ENCODE measurements at places on chromosomes 6 and 20.

DNA sequence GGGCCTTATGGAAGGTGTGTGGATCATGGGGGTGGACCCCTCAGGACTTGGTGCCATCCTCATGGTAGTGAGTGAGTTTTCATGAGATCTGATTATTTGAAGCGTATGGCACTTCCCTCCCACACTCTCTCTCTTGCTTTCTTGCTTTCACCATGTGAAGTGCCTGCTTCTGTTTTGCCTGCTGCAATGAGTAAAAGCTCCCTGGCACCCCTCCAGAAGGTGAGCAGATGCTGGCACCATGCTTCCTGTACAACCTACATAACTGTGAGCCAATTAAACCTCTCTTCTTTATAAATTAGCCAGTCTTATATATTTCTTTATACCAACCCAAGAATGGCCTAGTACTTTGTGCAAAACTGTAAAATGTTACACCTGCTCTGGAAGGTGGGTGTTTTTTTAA is 396.8 kb upstream of the HS3ST5 start:
- no peaks in the 10 kb centered on the region for H3K4me1 ChIP-seq
- H3K27me3 ChIP-seq = no peaks in the 10 kb centered on the region
- no peak for DNase-seq

- no peak overlapping the region for H3K4me3 ChIP-seq
- peak; percentile 35 for DNase-seq
- no peaks in the 10 kb centered on the region for H3K27me3 ChIP-seq
- H3K4me1 ChIP-seq = no peaks in the 10 kb centered on the region
Measured at GRCh38 chr6:111011360-111012142, 29.7 kb downstream of the RPF2 start.

GRCh38 chr6:51322505-51322904 is 503.8 kb downstream of the TFAP2B start:
- no peak for DNase-seq
- H3K27ac ChIP-seq = no peak overlapping the region
- no peaks in the 10 kb centered on the region for H3K36me3 ChIP-seq
- no peaks in the 10 kb centered on the region for H3K27me3 ChIP-seq
- H3K4me3 ChIP-seq = no peak overlapping the region

GRCh38 chr6:38134704-38135088 is 315.2 kb downstream of the ZFAND3 start:
- H3K4me3 ChIP-seq = no peak overlapping the region
- H3K27ac ChIP-seq = no peak overlapping the region
- DNase-seq = no peak
- no peaks in the 10 kb centered on the region for H3K36me3 ChIP-seq

- H3K27me3 ChIP-seq = no peaks in the 10 kb centered on the region
- H3K4me1 ChIP-seq = no peaks in the 10 kb centered on the region
- no peak for DNase-seq
- no peak overlapping the region for H3K27ac ChIP-seq
Measured at GRCh38 chr20:11101243-11101642, 427.4 kb upstream of the JAG1 start.

DNA sequence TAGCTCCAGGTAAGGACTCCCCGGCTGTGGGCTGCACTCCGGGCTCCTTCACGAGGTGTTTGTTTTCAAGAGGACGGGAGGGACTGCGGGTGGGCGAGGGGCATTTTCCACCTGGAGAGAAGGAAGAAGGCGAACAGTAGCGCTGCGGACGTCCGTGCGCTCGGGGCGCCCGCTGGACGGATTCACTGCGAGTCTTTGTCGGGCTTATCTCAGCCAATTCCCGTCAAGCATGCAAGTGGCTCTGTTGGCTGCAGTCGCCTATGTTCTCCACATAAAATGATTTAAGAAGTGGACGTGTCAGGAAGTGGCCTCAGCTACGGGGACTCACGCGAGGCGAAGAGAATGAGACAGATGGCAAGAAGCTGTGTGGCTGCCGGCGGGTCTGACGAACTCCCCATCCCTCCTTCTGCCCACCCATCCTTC is 332 bp downstream of the GRIK2 start:
- H3K27me3 ChIP-seq = no peaks in the 10 kb centered on the region
- no peaks in the 10 kb centered on the region for H3K36me3 ChIP-seq
- H3K4me1 ChIP-seq = peaks cover 3% of the 10 kb centered on the region
- H3K4me3 ChIP-seq = peak overlapping the region; percentile 64
- no peak overlapping the region for H3K27ac ChIP-seq

- H3K4me3 ChIP-seq = no peak overlapping the region
- DNase-seq = no peak
- no peaks in the 10 kb centered on the region for H3K27me3 ChIP-seq
- peaks cover 12% of the 10 kb centered on the region for H3K4me1 ChIP-seq
- no peak overlapping the region for H3K27ac ChIP-seq
Measured at GRCh38 chr20:41428285-41428684, 61.7 kb upstream of the EMILIN3 start.

- no peaks in the 10 kb centered on the region for H3K36me3 ChIP-seq
- no peak overlapping the region for H3K4me3 ChIP-seq
- DNase-seq = no peak
- no peaks in the 10 kb centered on the region for H3K4me1 ChIP-seq
- no peaks in the 10 kb centered on the region for H3K27me3 ChIP-seq
Measured at GRCh38 chr20:1982686-1983085, 11.2 kb downstream of the PDYN start.

Data from MM.1S (cell line).